Central memory CD4-positive, alpha-beta T cell (primary cell): ENCODE measurements at places on chromosomes 6 and 20.

DNA sequence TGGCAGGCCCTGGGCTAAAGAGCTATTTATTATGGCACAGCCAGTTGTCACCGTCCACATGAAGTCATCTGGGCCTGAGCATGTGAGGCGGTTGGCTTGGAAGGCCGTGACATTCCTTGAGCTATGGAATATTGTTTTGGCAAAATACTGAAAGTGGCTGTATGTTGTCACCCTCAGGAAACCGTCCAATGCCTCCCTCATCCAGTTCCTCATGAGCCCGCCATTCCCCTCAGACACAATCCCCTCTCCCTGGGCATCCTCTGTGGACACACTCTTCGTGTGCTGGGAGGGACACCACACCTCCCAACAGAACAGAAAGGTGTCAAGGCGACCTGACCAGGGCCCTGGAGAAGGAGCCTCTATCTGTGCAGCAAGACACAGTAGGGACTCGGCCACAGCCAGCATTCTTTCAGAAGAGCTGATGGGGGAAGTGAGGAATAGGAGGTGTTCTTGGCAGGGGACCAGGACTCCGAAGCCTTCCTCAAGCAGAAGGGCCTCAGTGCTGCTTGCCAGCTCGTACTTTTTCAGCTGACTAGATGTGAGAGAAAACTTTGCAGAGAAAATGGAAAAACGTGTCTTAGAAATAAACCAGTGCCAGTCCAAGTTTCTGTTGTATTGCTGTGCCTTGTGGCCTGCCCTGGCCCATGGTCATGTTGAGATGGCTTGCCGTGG lies 120.5 kb downstream of the SOD2 start:
- DNase-seq: no peak

DNA sequence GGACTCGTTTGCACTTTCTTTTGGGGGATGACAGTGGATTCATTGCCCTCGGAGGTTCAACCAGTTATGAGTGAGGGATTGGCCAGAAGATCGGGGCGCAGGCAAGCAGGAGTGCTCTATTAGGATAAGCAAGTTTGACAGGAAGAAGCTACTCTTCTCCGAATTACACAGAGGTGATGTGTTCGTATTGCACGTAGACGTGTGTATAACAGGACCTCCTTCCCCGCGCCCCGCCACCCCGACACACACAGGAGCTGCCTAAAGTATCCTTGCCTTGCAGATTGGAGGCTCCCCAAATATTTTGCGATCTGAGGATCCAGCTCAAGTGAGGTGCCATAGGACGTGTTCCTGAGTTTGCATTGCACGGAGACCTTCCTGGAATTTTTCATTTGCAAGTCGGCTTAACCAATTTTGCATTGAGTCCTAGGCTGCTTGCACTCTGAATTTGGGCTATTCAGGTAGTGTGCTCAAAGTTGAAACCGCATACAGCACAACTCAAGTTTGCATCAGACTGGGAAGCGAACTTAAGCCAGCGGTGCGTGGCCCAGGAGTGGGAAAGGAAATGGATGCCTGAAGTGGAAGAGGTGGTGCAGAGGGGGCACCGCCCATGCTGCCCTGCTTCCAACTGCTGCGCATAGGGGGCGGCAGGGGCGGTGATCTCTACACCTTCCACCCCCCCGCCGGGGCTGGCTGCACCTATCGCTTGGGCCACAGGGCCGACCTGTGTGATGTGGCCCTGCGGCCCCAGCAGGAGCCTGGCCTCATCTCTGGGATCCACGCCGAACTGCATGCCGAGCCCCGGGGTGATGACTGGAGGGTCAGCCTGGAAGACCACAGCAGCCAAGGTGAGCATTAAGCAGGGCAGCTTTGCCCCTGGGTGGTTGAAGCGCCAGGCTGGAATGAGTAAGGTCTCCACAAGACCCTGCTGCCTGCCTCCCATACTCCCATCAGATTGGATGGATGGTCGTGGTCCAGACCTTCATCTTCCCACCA lies 770 bp downstream of the TCF19 start:
- no peak for DNase-seq

DNA sequence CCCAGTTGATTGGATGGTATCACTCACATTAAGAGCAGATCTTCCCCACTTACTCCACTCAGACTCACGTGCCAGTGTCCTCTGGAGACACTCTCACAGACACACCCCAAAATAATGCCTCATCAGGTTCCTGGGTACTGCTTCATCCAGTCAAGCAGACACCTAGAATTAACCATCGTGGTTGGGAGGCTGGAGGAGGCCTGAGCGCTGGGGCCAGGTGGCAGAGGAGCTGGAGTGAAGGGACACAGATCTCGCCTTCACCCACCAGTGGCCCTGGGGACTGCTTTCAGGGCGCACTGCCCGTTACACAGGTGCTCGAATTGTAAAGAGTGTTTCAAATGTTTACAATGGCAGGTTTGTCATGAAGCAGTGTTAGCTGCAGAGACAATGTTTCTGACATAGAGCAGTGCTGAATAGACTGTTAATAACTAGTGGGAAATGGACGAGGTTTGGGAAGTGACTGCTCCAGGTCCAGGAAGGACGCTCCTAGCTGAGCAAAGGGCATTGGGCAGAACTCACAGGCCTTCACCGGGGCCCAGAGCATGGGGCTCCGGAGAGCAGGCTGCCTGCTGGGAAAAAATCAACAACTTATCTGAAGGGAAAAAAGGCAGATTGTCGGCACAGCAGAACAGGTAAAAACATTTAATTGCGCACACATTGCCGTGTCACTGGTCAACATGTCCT lies 38.4 kb downstream of the TMEM242 start:
- no peak for DNase-seq

DNA sequence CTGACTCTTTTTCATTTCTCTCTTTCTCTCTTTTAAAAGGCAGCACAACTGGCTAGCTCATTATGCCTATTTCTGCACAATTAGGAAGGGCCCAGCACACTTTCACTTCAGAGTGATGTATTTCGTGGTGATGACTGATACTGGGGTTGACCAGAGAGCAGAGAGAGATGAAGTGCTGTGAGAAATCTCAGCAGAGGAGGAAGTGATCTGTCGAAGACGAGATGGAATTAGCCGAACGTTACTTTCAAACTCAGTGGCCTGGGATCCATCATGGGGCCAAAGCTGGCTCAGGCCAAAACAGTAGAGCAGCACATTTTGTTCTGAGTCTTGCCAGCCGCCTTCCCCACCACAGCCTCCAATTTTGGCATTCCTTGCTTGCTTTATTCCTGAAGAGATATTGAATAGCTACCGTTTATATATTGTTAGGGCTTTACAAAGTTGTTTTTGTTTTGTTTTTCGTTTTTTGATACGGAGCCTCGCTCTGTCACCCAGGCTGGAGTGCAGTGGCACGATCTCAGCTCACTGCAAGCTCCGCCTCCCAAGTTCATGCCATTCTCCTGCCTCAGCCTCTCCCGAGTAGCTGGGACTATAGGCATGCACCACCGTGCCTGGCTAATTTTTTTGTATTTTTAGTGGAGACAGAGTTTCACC lies 213.2 kb upstream of the ECI2 start:
- DNase-seq: no peak

DNA sequence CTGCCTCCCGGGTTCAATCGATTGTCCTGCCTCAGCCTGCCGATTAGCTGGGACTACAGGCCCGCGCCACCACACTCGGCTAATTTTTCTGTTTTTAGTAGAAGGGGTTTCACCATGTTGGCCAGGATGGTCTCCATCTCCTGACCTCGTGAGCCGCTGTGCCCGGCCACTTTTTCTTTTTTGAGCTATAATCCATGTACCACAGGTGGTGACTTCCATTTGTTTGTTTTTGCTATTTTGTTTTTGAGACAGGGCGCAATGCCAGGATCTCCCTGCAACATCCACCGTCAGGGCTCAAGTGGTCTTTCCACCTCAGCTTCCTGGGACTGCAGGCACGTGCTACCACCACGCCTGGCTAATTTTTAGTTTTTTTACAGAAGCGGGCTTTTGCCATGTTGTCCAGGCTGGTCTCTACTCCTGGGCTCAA lies 8.5 kb downstream of the HSPA1B start:
- no peak for DNase-seq

GRCh38 chr6:12719017-12719416 lies 2.5 kb downstream of the PHACTR1 start:
- DNase-seq: no peak

- DNase-seq: no peak
These were observed 121.4 kb upstream of the DST start for GRCh38 chr6:56764081-56764566.

DNA sequence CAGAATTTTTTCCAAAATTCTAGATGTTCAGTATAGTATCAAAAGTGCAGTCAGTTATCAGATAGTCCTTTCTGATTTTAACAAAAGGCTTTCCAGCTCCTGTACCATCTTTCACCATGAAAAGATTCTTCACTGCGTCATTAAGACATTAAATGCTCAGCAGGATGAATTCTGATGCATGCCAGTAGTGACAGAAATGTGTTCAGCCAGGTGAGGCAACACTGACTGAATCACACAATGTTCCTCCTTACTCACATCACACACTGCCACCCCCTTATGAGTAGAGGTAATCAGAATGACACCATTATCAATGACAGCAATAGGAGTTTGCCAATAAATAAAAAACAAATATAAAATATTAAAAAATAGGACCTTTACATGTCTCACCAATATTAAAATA lies 426.6 kb upstream of the PLCB4 start:
- DNase-seq: no peak

- DNase-seq: peak; percentile 57
These were observed 21.6 kb downstream of the LY86 start for GRCh38 chr6:6610031-6610591.

DNA sequence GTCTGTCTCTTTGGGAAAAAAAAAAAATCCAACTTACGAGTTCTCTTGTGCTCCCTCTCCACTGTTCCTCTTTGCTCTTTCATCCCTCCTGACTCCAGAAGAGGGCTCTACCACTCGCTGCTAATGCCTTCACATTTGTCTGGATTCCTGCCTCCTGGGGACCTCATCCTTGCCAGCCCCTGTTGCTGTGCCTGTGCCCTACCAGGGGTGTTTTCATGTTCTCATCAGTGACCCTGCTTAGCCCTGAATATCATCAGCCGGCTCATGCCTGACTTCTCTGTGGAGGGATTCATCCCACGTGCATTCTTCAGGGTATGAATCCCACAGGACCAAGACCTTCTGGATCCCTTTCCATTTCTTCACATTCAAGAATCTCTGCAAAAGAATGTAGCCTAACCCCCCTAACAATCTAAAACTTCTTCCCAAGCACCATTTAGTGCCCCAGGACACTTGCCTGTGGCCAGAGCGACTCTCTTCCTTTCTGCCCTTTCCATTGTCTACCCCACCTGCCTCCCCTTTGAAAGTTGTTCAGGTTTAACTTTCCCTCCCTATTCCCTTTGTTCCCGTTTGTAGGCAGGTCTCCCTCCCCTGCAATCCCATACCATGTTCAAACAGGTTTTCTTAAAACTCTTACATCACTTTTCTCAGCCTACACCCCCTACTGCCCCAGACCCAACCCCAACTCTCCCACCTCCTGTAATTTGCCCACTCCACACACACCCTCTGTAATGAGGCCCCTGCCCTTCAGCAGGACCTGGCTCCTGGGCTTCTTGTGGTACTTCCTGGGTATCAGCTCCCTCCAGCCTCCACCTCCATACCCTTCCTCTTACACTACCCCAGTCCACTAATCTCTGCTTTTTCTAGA lies 50.2 kb downstream of the RREB1 start:
- DNase-seq: no peak

DNA sequence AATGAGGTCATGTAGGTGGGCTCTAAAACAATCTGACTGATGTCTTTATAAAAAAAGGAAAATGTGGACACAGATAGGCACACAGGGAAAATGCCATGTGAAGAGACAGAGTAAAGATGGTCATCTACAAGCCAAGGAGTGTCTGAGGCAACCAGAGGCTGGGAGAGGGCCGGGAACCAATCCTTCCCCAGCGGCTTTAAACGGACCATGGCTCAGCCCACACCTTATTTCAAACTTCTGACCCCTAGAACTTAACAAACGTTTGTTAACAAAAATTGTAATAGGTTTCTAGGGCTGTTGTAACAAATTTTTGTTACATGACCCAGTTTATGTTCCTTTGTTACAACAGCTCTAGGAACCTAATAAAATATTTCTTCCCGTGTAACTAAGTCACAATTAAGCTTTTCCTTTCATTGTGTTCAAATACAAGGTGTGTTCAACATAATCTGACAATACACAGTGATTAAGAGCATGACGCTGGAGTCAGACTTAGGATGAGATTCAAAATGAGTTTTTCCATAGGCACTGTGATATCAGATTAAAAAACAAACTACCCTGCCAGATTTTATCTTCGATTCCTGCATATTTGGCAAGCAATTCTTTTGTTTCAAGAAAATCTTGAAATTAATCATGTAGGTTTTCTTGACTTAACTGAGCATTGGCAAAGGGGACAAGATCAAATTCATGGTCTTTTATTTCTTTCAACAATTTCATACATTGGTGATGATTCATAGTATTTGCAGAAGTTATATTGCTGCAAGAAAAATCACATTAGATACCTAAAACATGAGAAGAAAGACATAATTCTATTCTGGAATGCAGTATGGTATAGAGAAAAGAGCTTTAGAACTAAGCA lies 169.5 kb upstream of the RIPOR2 start:
- DNase-seq: no peak

DNA sequence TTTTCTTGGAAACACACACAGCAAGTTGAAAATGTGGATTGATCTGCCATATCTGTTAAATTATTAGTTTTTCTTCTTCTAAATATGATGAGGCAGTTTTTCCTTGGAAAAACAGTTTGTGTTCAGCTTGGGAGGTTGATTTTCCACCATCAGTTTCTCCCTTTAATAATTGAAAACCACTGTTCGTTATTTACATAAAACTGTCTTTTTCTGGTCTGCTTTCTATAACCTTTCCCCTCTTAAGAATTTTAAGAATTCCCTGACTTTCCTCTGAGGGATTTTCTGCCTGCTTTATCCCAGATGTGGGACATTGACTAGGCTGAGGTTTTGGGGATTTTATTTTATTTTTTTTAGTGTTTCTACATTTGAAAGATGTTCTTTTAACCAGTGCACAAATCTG lies 27.2 kb downstream of the DSE start:
- no peak for DNase-seq

GRCh38 chr6:6820641-6821238 lies 232.2 kb downstream of the LY86 start:
- no peak for DNase-seq

DNA sequence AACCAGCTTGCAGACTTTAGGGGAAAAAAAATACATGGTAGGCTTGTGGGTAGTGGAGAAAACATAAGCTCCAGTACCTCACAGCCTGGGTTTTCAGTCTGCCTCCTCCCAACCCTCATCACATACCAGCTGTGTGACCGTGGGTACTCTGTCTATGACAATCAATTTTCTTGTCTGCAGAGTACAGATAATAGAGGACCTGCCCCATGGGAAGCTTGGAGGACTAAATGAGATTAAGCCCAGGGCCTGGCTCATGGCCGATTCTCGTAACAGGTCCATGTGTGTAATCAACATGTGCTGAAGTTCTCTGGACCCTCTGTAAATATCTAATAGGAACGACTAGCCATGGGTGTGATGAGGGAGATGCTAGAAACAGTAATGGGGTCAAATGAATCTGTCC lies 34.0 kb downstream of the NT5E start:
- no peak for DNase-seq

DNA sequence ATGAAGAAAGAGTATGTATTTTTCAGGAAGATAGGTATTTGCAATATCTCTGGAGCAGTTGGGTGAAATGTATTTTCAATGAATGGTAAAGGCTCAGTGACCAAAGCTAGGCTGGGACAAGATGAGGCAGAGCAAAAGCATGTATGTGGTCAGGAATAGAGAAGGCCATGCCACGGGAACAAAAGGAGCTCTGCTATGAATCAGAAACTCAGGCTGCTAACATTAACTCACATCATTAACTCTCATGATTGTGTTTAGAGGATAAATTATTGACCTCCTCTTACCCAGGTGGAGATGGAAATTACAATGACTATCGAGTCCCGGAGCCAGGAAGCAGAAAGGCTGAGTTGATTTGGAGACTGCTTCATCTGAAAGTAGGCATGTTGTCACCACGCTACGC lies 220.2 kb downstream of the FUT9 start:
- DNase-seq: no peak
